ENCODE measurements at places on chromosomes 11 and 22. TPM values are rescaled to one million over a fixed set of nuclear protein-coding genes. Genes with fewer than 3 reads are reported as not detected.
A peak's percentile ranks its signal among the peaks of the same experiment; 100 is the strongest.

Gene OTOG
- not detected for polyA plus RNA-seq

Gene TAF10
- 106 TPM for polyA plus RNA-seq

Gene KCNQ1OT1
- polyA plus RNA-seq: 0.80 TPM

Gene HMOX1
- 28.5 TPM for polyA plus RNA-seq

Gene MEN1
- 24.6 TPM for polyA plus RNA-seq

Gene OR2AT4
- polyA plus RNA-seq: not detected

Gene TBCEL
- 9.1 TPM for polyA plus RNA-seq

Gene TXN2
- 118 TPM for polyA plus RNA-seq

Gene TTC36
- polyA plus RNA-seq: 1.2 TPM

Gene ACCS
- 12.1 TPM for polyA plus RNA-seq

Gene EHF
- 0.12 TPM for polyA plus RNA-seq

Gene CCDC188
- 1.5 TPM for polyA plus RNA-seq

Gene MIAT
- 0.45 TPM for polyA plus RNA-seq

DNA sequence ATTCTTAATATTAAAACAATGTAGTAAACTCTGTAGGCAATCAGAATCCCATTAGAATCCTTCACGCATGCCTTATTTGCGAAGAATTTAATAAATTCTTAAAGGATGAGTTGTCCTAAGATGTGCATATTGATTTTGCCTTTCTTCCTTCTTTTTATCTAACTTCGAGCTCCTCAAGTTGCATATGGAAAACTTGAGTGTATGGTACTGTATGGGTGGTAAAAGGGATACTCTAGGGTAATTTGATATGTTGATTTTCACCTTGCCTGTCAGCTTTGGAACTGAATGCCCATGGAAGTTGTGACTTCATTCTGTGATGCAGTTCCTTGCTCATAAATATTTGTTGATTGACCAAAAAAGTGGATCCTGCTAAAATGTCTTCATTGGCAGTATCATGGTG is 193.8 kb downstream of the DDX10 start:
- DNase-seq: no peak

- no peak for DNase-seq
These were observed 550.1 kb downstream of the SOX6 start for GRCh38 chr11:15806217-15806616.

- DNase-seq: no peak
These were observed 889.4 kb upstream of the TENM4 start for GRCh38 chr11:80330264-80330663.

DNA sequence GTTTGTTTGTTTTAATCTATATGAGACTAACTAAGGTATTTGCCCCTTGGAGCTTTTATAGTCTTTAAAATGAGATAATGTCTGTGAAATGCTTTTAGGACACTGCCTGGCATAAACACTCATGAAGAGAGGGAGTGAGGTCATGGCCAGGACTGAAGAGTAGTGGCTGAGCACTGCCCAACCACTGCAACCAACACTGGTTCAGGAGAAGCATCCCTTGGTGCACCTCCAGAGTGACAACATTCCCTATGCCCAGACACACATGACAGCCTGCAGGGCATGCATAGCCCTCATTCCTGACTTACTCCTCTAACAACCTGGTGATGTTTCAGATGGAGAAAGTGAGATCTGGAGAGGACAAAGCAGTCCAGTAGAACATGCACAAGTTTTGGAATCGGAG is 36.1 kb downstream of the ME3 start:
- DNase-seq: no peak

- DNase-seq: no peak
These were observed 7.0 kb downstream of the UCP3 start for GRCh38 chr11:74001822-74002286.

GRCh38 chr22:19719050-19719482 is 4.3 kb upstream of the GP1BB start:
- DNase-seq: peak; percentile 60

GRCh38 chr11:122803716-122804115 is 34.6 kb upstream of the CRTAM start:
- DNase-seq: no peak

DNA sequence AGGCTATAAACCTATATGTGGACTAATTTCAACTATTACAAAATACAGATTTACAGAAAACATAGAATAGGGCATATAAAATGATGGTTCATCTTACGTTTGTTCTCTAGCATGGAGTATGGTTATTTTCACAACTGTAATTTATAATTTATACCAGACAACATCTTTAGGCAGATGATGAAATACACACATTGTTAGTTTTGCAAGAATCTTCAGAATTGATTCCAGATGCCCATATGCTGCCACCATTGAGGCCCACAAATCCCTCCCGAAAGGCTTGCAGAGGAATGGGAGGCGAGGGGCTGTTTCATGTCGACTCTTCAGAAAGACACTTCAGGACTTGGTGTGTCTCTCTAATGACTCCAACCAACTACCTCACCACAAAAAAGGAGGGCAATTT is 6.2 kb downstream of the PTPN5 start:
- no peak for DNase-seq

- peak; percentile 17 for DNase-seq
These were observed 514 bp downstream of the KRTAP5-9 start for GRCh38 chr11:71548716-71549151.

DNA sequence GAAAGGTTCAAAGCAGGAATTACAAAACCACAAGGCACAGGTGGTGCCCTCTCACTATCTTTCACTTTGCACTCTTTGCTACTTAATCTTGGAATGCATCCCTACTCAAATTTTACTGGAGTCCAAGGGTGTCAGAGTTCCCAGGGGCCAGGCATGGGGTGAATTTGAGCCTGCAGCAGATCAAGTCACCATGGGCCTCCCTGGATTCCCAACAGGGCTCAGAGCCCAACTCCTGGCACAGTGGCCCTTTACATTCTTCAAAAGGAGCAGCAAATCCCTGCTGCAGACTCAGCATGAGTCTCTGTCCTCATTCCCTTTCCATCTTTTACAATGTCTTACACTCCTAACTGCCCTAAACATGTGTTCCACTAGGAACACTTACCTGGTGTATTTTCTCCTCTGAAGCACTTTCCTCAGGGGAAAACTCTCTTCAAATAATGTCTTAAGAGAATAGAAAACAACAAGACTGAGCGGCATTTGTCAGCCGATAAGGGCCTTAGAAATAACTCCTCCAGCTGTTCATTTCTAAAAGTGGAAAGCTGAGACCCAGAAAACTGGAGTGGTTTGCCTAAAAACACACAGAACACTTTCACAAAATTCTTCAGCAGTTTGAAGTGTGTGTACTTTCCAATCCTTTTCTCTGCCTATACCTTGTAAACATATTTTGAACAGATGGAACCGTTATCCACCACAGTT is 596.0 kb downstream of the INSC start:
- DNase-seq: peak; percentile 63

DNA sequence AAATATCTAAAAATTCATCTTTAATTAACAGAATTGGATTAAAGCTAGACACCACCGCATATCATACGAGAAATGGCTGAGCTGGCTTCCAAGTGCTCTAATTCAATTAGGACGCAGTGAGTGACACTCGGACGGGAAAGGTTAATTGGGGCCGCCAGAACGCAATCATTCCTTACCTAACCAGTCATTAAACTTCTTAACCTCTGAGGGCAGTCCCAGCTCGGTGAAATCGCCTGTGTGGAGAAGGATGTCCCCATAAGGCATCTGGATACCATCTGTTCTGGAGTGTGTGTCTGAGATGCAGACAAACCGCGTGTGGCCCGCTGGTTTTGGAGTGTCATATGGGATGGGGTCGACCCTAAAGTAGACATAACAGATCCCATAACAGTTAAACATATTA is 50.3 kb downstream of the MPPED2 start:
- DNase-seq: no peak

GRCh38 chr22:49334449-49334789 is 493.3 kb downstream of the BRD1 start:
- no peak for DNase-seq

DNA sequence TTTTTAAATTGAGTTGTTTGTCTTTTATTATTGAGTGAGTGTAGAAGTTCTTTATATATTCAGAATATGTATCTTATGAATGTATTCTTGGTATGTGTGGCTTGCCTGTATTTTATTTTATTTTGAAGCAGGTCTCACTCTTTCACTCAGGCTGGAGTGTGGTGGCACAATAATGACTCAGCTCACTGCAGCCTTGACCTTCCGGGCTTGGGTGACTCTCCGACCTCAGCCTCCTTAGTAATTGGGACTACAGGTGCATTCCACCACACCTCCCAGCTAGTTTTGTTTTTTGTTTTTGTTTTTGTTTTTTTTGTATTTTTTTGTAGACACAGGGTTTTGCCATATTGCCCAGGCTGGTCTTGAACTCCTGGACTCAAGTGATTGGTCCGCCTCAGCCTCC is 24.5 kb upstream of the MPPED2 start:
- DNase-seq: no peak

- no peak for DNase-seq
These were observed 264 bp downstream of the BCO2 start for GRCh38 chr11:112175599-112175952.

- peak; percentile 85 for DNase-seq
These were observed 28.7 kb downstream of the RPL3 start for GRCh38 chr22:39290724-39291161.

- no peak for DNase-seq
These were observed 34.9 kb upstream of the RRAS2 start for GRCh38 chr11:14393889-14394288.

- DNase-seq: no peak
These were observed 437.3 kb upstream of the CADM1 start for GRCh38 chr11:115941481-115941993.

- no peak for DNase-seq
These were observed 155.1 kb upstream of the SOX6 start for GRCh38 chr11:16511116-16512114.

DNA sequence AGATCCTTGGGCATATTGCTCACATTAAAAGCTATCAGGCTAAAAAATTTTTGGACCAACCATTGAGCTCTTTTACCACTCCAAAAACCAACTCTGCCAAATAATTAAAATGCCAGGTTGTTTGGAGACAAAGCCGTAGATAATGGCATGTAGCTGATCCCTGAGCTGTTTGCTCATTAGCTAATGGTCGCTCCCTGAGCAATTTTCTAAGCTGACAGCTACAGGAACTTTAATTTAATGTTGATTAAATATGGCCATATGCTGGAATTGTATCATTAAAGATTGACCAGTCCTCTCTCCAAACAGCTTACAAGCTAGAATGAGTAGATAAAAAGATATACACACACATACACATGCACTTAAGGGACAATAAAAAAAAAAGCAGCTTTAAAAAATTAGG is 216.2 kb upstream of the ARHGAP20 start:
- no peak for DNase-seq

GRCh38 chr11:61061081-61061826 is 41.0 kb upstream of the CD5 start:
- no peak for DNase-seq

DNA sequence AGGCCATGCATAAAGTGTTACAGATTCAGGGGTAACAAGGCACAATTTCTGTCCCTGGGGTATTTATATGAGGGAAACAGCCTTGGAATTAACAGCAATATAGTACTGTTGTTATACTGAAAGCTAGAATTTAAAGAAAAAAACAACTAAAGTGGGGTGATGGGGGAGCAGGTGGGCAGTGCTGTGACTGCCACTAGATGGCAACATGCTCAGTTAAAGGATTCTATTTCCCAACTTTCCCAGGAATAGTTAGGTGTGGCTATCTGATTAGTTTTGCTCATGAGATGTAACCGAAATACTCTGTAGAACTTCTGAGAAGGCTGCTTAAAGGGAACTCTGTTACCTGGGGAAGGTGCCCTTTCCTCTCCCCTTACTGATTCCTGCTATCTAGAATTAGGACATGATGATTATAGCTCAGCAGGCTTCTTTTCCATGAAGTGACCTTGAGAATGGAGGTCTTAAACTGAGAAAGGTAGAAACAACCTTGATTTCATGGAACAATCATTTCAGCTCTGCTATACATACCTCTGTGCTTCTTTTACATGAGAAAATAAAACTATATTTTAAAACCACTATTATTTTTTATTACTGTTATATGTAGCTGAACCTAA is 102.6 kb downstream of the RELT start:
- DNase-seq: no peak

DNA sequence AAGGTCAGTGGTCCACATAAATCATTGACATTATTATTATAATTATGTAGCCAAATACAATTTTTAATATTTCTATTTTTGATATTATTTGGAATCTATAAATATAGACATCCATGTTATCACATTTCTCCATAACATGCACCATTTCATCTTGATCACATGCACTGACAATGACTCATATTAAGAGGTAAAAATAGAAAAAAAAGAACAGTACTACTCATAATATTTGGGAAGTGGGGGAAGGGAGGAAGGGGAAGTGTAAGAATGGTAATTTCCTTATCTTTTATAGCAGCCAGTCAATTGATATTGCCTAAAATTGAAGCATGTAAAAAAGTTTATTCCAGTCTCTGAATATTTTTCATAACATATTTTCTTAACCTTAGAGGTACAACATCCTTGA is 72.3 kb downstream of the ADM start:
- peak; percentile 25 for DNase-seq

GRCh38 chr11:29258411-29258810 is 758.4 kb downstream of the KCNA4 start:
- DNase-seq: no peak

DNA sequence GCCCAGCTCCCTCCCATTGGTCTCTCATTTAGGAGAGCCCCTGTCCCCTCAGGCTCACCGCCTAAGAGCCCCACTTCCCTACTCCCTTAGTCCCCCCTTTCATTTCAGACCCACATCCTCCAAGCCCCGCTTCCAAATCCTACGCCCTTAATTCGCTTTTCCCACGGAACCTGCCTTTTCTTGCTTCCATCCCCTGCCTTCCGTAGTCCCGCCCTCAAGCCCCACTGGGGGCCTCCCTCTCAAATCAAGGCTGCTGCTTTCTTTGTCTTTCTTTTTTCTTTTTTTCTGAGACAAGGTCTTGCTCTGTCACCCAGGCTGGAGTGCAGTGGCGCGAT is 396 bp downstream of the CCDC157 start:
- DNase-seq: no peak

DNA sequence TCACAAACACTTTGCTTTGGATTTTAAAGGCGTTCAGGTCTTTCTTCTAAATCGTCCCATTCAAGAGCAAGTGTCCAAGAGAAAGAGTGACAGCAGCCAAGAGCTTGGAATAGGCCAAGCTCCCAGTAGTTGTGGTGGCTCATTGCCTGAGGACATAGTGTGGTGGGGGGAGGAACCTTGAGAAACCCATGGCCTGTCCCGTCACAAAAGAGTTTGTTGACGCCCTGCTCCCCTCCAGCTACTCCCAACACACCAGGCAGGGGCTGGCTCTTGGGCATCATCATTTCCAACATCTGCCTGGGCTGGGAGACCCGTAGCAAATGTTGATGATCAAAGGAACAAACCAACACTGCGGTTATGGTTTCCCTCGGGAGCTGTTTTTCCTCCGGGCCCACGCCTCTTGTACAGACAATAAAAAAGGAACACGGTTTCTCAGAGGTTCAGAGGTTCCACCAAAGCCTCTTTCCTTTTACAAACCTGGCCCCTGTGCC is 20.8 kb downstream of the FADS3 start:
- DNase-seq: peak; percentile 71

DNA sequence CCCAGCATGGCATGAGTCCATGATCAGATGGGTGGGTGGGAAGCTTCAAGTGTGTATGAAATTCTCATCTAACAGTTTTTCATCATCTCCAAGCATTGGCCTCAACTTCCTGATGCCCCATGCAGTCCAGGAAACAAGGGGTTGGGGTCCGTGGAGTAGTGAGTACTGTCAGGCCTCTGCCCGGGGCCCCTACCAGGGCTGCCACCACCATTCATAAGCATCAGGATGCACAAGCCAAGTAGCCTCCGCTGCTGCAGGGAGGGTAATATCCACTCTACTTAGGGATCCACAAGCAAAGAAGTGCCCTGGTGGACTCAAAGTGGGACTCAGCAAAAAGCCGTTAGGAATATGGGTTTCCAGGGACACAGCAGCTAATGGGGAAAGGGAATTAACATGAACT is 49.3 kb downstream of the KCNC1 start:
- no peak for DNase-seq

GRCh38 chr22:35742342-35743100 is 24.8 kb downstream of the APOL5 start:
- DNase-seq: no peak

Data from muscle of leg (tissue), 16 donors.